ENCODE measurements at places on chromosomes 16 and 17. TPM values are rescaled to one million over a fixed set of nuclear protein-coding genes. Genes with fewer than 3 reads are reported as not detected.
A peak's percentile ranks its signal among the peaks of the same experiment; 100 is the strongest.

GRCh38 chr17:81550830-81551457 lies 1.2 kb downstream of the FAAP100 start:
- no peaks in the 10 kb centered on the region for H3K36me3 ChIP-seq
- H3K27ac ChIP-seq = no peak overlapping the region
- H3K4me3 ChIP-seq = peak overlapping the region; percentile 99
- no peak for DNase-seq
- H3K4me1 ChIP-seq = peaks cover 21% of the 10 kb centered on the region

- H3K27me3 ChIP-seq = no peaks in the 10 kb centered on the region
- H3K36me3 ChIP-seq = no peaks in the 10 kb centered on the region
- H3K27ac ChIP-seq = no peak overlapping the region
- DNase-seq = no peak
- no peak overlapping the region for H3K4me3 ChIP-seq
- H3K4me1 ChIP-seq = peaks cover 57% of the 10 kb centered on the region
Observed at GRCh38 chr16:48091117-48091516, 64.7 kb downstream of the ABCC12 start.

DNA sequence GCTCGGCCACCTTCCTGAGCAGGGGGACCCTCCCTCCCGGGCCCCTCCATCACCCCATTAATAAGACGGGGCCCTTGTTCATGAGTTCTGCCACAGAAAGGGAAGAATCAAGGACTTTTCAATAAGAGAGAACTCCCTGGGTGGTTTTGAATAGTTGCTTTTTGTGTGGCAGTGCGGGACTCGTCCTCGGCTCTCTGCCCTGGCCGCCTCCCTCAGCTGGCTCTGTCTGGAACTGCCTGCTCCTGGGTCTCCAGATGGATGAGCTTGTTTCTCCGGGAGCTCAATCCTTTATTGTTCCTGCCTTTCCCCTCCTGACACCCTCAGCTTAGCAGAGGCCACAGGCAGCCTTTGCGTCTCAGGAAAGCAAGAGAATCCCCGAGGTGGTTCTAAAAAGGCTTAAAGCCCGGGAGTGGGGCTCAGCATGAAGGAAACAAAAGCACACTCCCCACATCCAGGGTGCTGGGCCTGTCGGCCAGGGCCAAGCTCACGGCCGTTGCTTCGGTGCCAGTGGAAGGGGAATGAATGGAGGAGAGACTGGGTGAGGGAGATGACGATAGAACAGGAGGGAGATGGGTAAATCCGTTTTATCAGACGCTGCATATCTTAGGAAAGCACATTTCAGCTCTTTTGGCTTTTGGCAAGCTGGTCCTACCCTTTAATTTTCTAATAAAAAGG lies 60.2 kb downstream of the RAI1 start:
- no peak for DNase-seq
- H3K27me3 ChIP-seq = no peaks in the 10 kb centered on the region
- H3K4me1 ChIP-seq = peaks cover 36% of the 10 kb centered on the region
- H3K27ac ChIP-seq = no peak overlapping the region

GRCh38 chr17:74842146-74842598 lies 17.5 kb downstream of the GRIN2C start:
- no peak overlapping the region for H3K27ac ChIP-seq
- H3K4me3 ChIP-seq = no peak overlapping the region
- H3K36me3 ChIP-seq = no peaks in the 10 kb centered on the region
- DNase-seq = peak; percentile 29

DNA sequence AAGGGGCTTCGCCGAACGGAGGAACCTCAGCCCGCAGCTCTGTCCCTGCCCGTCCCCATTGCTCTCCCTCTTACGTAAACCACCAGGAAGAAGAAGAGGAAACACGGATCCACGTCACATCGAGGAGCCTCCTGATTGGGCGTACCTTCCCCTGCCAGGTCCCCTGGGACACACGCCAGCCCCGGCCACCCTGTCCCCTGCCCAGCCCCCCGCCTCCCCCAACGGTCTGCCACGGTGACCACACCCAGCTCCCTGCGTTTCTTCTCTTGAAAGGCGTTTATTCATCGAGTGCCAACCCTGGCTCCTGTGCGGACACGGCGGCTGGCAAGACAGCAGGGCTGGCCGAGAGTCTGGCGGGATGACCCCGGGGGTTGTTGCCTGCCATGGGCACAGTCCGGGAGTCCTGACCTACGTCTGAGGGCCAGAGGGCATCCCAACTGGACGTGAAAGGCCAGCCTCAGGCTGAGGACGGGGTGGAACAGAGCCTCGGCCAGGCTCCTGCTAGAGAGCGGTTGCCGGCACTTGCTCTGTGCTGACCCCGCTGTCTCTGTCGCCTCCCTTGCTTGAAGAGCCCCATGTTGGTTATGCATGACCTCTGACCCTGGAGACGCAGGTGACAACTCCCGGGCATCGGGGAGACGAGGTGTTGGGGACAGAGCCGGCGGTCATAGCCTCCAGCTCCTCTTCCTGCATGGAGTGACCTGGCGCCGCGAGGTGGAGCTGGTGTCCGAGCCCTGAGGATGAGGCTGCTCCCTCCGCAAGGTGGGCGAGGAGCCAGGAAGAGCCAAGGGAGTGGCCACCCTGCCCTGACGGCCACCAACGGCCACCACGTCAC lies 40.5 kb upstream of the ACSF3 start:
- H3K4me3 ChIP-seq = no peak overlapping the region
- no peaks in the 10 kb centered on the region for H3K36me3 ChIP-seq
- no peaks in the 10 kb centered on the region for H3K4me1 ChIP-seq
- no peak for DNase-seq

DNA sequence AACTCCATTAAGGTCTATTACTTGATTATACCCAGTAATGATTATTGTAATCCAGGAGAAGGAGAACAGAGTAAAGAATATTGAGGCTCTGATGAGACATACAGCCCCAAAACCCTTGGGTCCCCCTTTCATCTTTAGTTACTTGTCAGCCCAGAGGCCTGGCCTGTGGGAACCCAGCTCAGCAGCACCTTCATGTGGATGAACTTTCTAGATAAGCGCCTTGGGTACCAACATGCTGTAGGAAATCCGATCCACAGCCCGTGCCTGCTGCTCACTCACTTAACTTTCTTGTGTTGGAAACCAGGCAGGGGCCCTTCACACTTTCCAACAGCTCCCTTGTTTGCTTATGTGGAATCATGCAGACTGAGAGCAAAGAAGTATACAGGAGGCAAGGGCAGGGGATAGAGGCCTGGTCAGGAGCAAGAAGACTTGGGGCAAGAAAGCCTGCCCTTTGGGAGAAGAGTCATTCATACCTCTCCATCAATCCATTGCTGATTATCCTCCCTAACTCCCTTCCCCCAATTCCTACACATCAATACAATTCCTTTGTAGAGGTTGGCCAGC lies 64.0 kb upstream of the SOX9 start:
- H3K4me3 ChIP-seq = no peak overlapping the region
- H3K4me1 ChIP-seq = no peaks in the 10 kb centered on the region
- no peak overlapping the region for H3K27ac ChIP-seq
- H3K27me3 ChIP-seq = no peaks in the 10 kb centered on the region
- DNase-seq = peak; percentile 79

- no peaks in the 10 kb centered on the region for H3K27me3 ChIP-seq
- H3K36me3 ChIP-seq = peaks cover 40% of the 10 kb centered on the region
- H3K27ac ChIP-seq = no peak overlapping the region
- no peak overlapping the region for H3K4me3 ChIP-seq
- DNase-seq = peak; percentile 57
Observed at GRCh38 chr16:74650966-74651567, 15.6 kb downstream of the RFWD3 start.

KRT20 gene
- not detected for total RNA-seq

EXOC7 gene
- total RNA-seq = 69.0 TPM

ZNRF1 gene
- 14.4 TPM for total RNA-seq

VAT1L gene
- total RNA-seq = 5.8 TPM

APOH gene
- total RNA-seq = not detected

Measured in Karpas-422 (cell line).